ENCODE measurements at places on chromosomes 11 and 22.

- DNase-seq, result no peak
Measured at GRCh38 chr22:22932512-22932941, 44.9 kb downstream of the IGLL5 start.

- no peak for DNase-seq
Measured at GRCh38 chr11:123427405-123427804, 2.7 kb upstream of the GRAMD1B start.

DNA sequence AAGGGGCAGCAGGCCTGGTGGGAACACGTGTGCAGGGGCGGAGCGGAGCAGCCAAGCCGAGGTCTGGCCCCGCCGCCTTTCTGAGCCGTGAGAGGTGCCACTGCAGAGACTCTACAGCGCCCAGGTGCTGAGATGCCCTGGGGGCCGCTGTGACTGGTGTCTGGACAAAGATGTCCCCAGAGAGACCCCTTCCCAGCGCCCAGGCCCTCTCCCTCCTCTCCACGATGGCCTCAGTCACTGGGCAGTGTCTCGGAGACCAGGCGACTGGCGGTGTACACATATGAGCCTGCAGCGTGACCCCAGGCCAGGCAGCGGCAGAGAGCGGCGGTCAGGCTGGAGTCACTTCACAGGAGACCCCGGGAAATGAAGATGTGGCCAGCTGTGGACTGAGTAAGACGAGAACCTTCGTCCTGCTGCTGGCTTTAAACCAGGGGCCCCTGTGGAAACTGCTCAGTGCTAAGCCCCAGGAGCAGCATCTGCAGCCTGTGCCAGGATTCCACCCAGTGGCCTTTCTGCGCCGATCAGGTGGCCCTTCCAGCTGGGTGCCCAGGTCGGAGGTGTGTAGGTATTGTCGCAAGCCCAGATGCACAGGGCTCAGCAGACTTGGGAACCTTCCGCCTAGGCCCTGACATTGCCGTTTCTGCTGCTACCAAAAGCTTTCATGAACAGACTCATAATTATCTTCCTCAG is 34.7 kb downstream of the MOB2 start:
- DNase-seq, result no peak

GRCh38 chr11:120835601-120836228 is 188.2 kb upstream of the TBCEL start:
- no peak for DNase-seq

DNA sequence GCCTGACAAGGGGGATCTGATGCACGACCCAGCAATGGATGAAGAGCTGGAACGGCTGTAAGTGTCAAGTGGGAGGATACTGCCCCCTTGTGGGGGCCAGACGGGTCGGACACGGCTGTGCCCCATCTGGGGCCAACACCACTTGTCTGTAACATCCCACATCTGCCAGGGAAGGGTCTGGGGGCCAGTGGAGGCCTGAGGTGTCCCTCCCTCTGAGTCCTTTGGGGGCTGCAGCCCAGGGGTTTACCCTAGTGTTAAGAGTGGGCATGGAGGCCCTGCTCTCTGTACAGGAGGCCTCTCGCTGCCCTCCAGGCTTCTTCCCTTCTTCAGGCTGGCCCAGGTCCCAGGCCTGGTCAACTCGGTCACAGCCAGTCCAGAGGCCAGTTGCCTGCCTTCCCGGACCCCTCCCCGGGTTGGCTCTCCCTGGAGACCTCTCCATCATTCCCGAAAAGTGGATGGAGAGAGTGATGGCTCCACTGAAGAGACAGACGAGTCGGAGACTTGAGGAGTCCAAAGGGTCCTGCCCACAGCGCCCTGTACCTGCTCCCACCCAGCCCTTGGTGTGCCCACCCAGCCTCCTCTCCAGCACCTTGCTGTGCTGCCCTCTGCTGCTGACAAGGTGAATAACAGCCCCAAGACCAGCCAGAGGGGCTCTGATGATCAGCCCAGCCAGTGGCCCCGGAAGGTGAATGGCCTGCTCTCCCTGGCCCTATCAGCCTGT is 15.4 kb downstream of the ARFGAP2 start:
- DNase-seq, result peak; percentile 37

DNA sequence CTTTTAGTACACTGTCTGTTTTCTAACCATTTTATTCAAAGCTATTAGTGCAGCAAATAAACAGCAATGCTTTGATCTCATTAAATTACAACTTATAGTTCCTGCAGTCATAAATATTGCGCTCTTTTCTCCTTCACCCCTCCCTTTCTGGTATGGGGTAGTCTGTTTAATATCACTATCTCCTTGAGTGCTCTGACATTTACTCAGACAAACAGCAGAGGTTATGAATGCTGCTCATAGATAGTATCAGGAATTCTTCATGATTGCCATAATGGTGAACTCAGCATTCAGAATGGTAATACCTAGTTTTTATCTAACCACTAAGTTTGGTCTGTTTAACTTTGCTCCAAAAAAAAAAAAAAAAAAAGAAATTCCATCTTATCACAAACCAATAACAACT is 87.4 kb downstream of the EIF3M start:
- no peak for DNase-seq

DNA sequence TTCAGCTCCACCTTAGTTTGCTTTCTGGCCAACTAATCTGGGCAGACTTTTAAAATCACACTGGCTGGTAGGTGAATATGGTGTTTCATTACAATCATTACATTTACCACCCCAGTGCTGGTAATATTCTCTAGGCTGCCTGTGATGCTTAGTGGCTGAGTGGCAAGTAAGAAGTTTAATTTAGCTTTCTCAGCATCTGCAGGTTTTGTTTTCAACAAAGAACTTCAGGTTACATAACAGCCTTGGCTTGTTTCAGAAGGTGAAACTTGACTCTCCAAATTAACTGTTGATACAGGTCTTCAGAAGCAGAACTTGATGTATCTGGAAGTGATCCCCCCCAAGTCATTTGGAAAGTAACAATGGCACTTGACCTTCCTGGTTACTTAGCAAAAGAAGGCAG is 423.3 kb upstream of the CCDC90B start:
- no peak for DNase-seq

DNA sequence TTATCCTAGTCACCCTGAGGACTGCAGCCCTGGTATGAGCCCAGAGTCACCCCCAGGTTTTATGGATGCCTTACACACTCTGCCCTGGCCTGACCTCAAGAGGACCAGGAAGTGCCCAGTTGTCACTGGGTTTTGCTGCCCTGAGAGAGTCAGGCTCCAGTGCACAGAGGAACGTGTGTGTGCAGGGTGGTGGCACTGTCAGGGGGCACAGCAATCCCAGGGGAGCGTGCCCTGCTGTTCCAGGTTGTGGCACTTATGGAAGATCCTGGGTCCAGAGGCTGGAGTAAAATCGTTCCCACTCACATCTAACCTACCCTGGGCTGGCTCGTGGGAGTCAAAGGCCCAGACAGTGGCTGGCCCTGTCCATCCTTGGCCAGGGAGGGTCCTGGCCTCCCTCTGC is 7.6 kb downstream of the APOBEC3A start:
- DNase-seq, result no peak
